ENCODE measurements at places on chromosomes 3 and 15. TPM values are rescaled to one million over a fixed set of nuclear protein-coding genes. Genes with fewer than 3 reads are reported as not detected.

Gene TJP1
- 41.8 TPM for polyA plus RNA-seq

Gene P2RY1
- 1.1 TPM for polyA plus RNA-seq

Gene RPL29
- 1,405 TPM for polyA plus RNA-seq

GRCh38 chr15:60975218-60975617 is 253.9 kb downstream of the RORA start:
- no peak for DNase-seq
- H3K27me3 ChIP-seq = no peaks in the 10 kb centered on the region
- no peak overlapping the region for H3K4me3 ChIP-seq
- H3K36me3 ChIP-seq = no peaks in the 10 kb centered on the region

GRCh38 chr15:76114561-76114960 is 54.8 kb downstream of the TMEM266 start:
- H3K4me3 ChIP-seq = no peak overlapping the region
- no peaks in the 10 kb centered on the region for H3K4me1 ChIP-seq
- no peaks in the 10 kb centered on the region for H3K36me3 ChIP-seq
- H3K27me3 ChIP-seq = peaks cover 14% of the 10 kb centered on the region

DNA sequence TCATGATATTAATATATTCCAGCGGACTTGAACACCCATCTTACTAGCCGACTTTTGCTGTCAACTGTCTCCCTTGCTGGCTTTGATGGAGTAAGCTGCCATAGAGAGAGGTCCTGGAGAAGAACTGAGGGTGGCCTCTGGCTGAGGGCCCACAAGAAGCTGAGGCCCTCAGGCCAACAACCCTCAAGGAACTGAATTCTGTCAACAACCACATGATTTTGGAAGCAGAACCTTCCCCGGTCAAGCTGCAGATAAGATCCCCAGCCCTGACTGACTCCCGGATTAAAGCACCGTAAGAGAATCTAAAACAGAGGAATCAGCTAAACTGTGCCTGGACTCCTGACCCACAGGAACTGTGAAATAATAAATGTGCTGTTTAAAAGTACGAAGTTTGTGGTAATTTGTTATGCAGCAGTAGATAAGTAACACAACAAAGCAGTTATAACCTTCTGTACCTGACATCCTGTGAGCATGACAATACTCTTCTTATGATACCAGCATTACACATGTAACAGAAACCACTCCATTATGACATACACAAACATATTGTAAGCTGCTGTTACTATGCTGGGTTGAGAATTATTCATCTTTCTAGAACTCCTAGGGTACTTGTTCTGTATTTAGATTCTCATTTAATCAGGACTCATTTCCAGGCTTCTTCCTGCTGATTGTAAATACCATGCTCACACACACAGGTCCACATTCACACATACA is 66.2 kb downstream of the HES1 start:
- H3K36me3 ChIP-seq = no peaks in the 10 kb centered on the region
- no peak overlapping the region for H3K4me3 ChIP-seq
- H3K27me3 ChIP-seq = no peaks in the 10 kb centered on the region
- DNase-seq = no peak
- H3K4me1 ChIP-seq = peaks cover 22% of the 10 kb centered on the region

- H3K4me3 ChIP-seq = no peak overlapping the region
- H3K36me3 ChIP-seq = no peaks in the 10 kb centered on the region
- no peaks in the 10 kb centered on the region for H3K27me3 ChIP-seq
- no peak overlapping the region for H3K27ac ChIP-seq
- DNase-seq = no peak
These were observed 25.6 kb upstream of the LARS2 start for GRCh38 chr3:45362758-45363157.

- H3K27ac ChIP-seq = no peak overlapping the region
- DNase-seq = no peak
- no peaks in the 10 kb centered on the region for H3K36me3 ChIP-seq
- no peak overlapping the region for H3K4me3 ChIP-seq
- no peaks in the 10 kb centered on the region for H3K4me1 ChIP-seq
- H3K27me3 ChIP-seq = no peaks in the 10 kb centered on the region
These were observed 14.9 kb downstream of the GRAMD2A start for GRCh38 chr15:72182673-72183072.

Data from heart left ventricle (tissue), 16 donors.